ENCODE measurements at places on chromosomes 6 and 20.
A peak's percentile ranks its signal among the peaks of the same experiment; 100 is the strongest.

DNA sequence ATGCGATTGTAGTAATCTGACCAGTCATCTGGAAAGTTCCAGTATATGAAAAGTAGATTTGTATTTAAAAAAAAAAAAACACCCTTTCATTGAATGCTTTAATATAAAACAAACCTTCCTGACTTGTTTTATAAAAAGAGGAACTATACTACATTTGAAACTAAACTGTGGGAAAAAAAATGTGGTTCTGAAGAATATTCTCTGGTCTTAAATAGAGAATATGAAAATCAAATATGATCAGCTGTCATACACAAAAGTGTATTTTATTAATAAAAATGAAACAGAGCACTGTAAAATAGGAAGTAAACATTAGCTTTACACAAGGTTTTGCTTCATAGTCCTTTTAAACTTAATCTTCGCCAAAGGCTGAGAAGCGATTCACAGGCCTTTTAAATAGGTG is 25.3 kb upstream of the CD83 start:
- DNase-seq = no peak

DNA sequence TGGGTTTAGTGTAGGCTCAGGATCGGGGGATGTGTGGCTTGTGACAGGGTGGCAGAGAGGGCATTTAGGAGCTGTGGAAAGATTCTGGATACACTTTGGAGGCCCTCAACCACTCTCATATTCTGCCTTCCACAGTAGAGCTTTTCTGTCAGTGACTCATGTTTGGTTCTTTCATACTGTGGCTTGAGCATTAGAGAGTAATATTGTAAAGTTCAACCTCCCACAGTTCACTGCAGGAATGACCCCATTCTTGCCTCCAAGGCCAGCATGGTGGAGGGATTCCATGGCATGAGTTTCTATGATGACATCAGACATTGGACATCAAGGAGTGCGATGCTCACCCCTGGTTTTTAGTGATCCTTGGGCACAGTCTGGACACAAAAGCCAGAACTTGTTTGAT is 50.9 kb downstream of the DTD1 start:
- DNase-seq = no peak

- no peak for DNase-seq
These were observed 229.7 kb upstream of the MOCS1 start for GRCh38 chr6:40163924-40164323.

GRCh38 chr6:1766654-1767053 is 156.9 kb downstream of the FOXC1 start:
- no peak for DNase-seq

- no peak for DNase-seq
These were observed 20.5 kb downstream of the BPIFA2 start for GRCh38 chr20:33188421-33188820.

- DNase-seq = no peak
These were observed 184.9 kb downstream of the TINAG start for GRCh38 chr6:54493138-54493537.

GRCh38 chr6:129491436-129491835 is 218.5 kb downstream of the ARHGAP18 start:
- no peak for DNase-seq

DNA sequence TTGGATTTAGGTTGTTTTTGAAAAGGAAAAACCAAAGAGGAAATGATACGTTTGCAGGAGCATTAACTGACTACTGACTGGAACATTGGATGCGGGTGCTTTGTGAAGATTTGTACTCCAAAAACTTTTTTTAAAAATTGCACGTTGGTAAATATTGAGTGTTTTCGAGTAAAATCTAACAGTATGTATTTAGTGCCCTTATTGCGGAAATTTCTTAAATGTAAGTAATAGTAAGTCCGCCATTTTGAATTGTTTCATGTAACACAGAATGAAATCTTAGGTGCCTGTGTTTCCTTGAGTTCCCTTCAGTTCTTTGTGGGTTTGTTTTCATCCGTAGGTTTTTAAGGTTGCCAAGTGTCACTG is 15.2 kb upstream of the LIN28B start:
- no peak for DNase-seq

DNA sequence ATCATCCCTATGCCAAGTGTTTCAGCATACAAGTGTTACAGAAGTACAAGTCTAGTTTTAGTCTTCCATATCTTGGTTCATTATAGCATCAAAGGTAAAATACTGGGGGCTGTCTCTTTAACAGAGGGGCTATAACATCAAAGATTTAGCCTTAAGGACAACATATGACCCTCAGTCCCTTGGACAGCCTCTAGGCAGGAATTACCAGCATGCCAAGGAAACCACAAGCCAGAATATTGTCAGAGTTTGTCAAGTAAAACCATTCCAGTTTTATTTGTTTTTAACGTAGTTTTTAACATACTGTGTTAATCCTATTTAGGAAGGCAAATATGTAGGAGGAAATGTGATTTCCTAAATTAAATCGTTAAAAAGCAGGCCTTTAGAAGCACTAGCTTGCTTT is 18.6 kb downstream of the ZKSCAN8 start:
- DNase-seq = no peak

- DNase-seq = no peak
These were observed 416.8 kb upstream of the SASH1 start for GRCh38 chr6:147925826-147926225.

- DNase-seq = no peak
These were observed 33.9 kb downstream of the COL12A1 start for GRCh38 chr6:75171986-75172385.

DNA sequence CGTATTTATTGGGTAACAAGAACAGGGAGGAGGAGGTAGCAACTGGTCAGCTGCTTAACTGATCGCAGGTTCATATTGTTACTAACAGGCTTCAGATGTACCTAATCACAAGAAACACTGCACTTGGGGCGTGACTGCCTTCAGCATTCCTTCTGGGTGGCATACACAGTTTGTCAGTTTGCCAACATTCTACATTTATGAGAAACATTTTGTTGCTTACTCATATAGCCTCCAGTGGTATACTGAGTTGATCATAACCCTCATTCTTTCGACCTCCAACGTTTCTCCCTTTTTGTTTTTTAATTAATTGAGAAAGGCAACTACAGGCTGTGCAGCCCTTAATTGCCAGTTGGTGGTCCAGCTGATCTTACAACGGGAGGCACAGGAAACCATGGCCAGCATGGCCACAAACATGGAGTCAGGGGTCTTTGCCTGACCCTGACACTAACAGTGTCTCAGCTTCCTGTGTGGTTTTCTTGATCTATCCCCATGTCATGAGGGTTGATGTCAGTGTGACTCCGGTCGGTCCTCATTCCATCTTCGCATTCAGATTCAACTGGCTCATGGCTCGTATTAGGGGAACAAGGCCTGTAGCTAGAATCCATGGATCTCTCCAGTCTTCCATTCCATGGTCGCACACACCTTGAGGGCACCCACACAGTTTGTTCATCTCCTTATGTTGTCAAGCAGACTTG is 9.4 kb downstream of the EPB41L2 start:
- DNase-seq = no peak

DNA sequence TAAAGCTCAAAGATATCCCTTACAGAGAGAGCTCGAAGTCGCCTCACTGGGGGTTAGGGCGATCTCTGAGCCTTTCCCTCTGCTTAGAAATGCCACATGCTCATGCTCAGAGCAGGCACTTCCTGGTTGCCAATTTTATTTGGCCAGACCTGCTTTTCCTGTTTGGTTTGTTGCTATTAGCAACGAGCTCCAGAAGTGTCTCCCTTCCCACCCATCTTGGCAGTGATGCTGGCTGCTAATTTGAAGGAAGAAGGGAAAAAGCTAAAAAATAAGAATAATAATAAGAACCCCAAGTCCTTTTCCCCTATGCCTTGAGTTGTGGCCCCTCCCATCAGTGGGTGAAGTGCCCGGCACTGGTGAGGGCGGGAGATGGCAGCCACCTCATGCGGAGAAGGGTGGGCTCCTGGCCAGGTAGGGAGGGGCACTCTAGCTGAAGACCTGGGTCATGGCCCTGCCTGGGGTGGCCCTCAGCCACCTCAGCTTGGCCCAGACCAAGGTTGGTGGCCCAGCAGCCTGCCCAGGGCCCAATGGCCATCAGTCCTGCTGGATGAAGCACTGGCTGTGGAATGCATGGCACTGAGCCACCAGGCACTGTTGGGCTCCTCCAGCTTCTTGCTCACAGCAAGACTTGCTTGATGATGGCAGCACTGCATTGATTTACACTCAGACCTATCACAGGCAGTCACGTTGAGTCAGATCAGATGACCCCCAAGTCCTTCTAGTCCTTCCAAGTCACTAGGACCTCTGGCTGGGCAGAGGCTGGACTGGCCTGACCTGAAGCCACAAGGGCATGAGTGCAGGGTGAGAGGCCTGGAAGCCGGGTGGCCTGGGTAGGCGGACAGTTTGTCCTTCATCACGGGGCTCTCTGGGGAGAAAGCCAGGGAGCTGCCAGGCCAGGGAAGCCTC is 79.0 kb downstream of the SYNJ2 start:
- peak; percentile 37 for DNase-seq

GRCh38 chr6:148864941-148865340 is 118.1 kb downstream of the UST start:
- no peak for DNase-seq

DNA sequence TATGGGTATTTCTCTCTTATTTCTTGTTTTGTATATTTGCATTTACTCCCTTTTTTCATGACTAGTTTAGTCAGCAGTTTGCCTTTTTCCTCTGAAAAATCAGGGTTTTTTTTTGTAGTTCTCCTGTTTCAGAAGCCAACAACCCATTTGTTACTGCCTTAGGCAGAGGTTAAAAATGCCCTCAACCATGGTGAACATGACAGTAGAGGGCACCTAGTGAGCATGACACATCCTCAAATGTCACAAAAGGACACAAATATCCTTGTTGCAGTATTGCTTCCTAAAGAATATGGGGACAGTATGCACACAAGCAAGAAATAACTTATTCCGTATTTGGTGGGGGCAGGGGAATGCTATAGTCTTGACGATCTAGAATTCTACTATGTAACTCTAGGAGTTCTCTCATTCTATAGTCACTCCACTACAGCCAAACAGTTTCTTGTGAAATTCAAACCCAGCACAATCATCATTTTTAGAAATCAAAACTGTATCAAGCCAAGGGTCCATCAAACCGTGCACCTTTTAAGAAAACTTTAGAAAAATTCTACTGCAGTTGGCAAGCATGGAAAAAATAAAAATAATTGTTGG is 47.0 kb downstream of the GOPC start:
- DNase-seq = no peak

Measured in right renal pelvis (tissue), 4 donors.